ENCODE measurements at places on chromosomes 7 and 10.

- no peak for DNase-seq
These were observed 493.2 kb upstream of the AUTS2 start for GRCh38 chr7:69105092-69105491.

- DNase-seq, result no peak
These were observed 22.6 kb downstream of the HSPB1 start for GRCh38 chr7:76325092-76325491.

DNA sequence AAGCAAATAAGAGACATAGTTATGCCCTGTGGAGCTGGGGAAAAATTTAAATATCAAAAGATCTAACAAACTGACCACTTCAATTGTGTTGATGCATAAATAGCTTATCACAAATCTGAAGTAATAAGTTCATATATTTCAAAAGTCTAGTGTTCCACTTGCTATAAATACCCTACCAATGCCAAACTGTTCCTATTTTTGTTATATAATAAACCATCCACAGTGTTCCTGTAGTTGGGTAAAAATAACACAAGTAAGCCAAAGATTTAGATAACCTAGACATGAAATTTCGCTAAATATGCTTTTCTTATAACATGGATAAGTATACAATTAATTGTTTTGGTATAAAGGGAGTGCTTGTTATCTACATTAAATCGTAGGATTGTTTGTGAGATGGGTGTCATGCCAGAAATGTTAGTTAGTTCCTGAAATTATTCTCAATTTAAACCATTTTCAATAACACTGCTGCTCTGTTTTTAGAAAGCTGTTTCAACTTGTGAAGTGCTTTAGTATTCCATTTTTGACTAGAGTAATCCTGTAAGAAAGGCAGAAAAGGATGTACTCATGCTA, 85.5 kb downstream of the CACNA2D1 start:
- DNase-seq, result no peak

GRCh38 chr7:51290702-51291540, 25.7 kb downstream of the COBL start:
- no peak for DNase-seq

DNA sequence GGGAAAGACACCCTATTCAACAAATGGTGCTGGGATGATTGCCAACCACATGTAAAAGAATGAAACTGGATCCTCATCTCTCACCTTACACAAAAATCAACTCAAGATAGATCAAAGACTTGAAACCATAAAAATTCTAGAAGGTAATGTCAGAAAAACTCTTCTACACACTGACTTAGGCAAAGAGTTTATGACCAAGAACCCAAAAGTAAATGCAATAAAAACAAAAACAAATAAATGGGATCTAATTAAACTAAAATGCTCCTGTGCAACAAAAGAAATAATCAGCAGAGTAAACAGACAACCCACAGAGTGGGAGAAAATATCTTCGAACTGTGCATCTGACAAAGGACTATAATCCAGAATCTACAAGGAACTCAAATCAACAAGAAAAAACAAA, 504.2 kb upstream of the MBL2 start:
- DNase-seq, result no peak

DNA sequence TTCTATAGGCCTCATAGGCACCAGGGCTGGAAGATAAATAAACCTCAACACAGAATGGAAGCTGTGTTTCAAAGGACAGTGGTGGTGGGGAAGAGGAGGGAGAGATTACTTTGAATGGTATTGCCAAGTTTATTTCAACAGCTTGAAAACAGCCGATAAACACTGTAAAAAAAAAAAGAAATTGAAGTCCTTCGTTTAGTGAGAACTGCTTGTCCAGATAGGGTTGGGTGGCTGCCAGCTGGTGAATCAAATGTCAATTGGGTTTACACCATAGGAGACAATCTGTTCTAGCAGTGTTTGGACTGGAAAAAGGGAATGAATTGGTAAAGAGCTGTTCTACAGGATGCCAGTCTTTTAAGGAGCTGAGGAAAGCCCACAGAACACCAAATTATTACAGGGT, 254.8 kb downstream of the PHF14 start:
- DNase-seq, result no peak

DNA sequence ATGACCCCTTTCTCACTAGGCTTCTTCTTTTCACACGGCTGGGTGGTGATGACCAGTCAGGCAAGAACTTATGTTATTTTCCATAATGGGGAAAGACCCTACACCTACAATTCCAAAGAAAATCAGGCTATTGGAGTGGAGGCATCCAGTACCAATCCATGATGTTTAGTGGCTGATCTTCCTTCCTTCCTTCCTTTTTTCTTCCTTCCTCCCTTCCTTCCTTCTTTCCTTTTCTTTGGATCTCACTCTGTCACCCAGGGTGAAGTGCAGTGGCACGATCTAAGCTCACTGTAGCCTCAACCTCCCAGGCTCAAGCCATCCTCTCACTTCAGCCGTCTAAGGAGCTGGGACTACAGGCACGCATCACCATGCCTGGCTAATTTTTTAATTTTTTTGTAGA, 2.5 kb downstream of the RGS10 start:
- no peak for DNase-seq

DNA sequence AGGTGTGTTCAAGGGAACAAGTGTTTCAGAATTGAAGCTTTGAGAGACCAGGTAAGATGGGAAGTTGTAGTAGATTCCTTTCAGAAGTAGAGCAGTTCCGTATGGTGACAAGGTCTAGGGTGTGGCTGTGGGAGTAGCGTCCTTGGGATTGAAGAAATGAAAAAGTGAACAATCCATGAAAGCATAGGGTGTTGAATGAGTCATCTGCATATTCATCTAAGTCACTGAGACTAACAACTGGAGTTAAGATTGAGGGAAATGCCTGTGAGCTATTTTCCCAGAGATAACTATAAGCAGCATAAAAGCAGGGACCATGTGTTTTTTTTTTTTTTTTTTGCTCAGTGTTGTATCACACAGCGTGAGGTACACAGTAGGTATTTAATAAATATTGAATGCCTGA, 134.8 kb downstream of the PHTF2 start:
- no peak for DNase-seq

DNA sequence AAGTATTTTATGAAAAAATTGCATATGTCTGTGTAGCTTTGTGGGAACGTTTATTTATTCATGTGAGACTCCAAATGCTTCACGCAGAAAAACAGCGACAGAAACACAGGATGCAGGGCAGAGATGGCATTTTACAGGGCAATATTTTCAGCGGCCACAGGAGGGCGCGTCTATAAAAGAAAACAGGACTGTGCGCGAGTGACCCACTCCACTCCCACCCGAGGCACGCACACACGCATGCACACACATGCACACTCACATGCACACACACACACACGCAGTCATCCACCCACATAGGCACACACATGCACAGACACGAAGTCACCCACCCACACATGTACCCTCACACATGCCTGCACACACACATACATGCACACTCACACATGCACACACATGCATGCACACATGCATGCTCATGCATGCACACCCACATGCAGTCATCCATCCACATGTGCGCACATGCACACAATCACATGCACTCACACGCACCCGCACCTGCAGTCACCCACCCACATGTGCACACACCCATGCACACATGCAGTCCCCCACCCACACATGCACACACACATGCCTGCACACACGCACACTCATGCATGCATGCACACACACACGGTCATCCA, 96.3 kb downstream of the DNAJB6 start:
- peak; percentile 63 for DNase-seq

GRCh38 chr10:45053569-45054100, 52.9 kb downstream of the ZNF22 start:
- DNase-seq, result no peak

DNA sequence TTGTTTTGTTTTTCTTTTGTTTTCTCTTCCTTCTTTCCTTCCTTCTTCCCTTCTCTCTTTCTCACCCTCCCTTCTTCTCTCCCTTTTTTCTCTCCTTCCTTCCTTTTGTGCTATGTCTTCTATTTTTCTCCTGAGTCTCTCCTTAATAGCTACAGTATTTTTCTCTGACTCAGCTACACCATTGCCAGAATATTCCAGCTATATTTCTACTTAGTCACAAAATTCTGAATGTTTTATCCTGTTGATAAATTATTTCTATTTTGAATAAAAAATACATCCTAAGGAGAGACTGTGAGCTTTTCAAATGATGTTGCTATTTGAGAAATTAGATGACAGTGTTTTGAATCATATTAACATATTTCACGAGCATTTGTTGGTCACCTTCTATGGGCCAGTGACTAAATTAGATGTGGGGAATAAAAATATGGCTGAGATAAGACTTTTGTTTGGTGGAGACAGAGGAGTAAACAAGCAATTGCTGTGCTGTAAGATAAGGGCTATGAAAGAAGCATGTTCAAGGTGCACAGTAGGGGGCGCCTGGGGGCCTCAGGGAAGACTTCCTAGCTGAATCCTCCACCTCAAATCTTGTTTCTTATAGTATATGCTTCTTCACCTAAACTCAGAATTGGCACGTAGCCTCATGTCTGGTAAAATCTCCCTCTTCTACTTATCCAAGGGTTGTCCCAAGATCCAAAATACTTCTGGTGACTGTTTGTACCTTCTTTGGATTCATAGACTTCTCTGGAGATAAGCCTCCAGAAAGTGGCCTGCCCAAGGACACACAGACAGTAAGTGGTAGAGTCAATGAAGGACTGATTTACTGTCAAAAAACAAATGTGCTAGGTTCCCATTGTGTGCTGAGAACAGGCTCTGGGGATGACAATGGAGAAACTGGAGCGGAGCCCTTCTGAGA, 115.5 kb upstream of the CREB5 start:
- peak; percentile 47 for DNase-seq

DNA sequence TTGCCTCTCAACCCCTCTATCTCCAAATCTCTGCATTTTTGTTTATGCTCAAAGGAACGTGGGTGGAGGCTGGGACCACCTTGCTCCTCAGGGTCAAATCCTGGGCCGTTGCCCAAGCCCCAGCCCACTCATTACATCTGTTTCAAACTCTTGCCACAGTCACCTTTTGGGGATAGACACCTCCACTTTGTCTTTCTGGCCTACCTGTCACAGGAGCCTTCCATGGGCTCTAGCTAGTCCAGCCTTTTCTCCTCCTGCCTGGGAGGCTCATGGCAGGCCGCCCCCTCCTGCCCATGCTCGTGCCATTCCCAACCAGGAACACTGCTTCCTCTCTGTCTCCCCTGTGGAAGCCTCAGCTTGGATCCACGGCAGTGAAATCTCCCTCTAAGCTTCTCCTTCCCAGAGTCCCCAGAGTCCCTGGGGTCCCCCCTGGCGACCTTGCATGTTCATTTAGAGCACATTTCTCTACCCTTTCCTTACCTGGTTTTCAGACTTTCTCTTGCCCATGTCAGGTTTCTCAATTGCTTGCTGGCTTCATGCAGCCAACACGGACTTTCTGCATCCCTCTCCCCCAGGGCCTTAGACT, 2.5 kb upstream of the ADAMTS14 start:
- DNase-seq, result no peak

DNA sequence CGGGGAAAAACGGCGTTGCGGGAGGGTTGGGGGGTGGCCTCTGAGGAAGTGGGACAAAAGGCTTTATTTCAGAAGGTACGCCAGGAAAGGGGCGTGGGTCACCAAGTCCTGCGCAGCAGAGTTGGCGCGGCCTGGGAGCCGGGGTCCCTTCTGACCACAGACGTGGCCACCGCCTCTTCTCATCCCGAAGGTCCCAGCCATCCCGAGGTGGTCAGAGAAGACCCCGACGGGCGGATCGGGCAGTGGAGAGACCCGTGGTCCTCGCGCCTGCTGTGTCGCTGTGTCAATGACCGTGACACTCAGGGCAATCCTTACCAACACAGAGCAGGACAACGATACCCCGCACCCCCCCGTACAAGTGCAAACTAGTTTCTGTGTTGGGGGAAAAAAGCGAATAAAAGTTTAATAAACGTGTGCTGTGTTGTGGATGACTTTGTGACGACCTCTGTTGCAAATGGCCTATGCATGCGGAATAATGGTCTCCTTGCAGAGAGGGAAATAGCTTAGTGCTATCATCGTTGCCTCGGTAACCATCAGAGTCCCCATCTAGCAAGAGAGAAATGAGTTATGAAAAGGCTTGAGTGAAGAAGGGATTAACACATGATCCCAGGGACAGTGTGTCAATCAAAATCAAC, 19.4 kb upstream of the GATA3 start:
- no peak for DNase-seq

DNA sequence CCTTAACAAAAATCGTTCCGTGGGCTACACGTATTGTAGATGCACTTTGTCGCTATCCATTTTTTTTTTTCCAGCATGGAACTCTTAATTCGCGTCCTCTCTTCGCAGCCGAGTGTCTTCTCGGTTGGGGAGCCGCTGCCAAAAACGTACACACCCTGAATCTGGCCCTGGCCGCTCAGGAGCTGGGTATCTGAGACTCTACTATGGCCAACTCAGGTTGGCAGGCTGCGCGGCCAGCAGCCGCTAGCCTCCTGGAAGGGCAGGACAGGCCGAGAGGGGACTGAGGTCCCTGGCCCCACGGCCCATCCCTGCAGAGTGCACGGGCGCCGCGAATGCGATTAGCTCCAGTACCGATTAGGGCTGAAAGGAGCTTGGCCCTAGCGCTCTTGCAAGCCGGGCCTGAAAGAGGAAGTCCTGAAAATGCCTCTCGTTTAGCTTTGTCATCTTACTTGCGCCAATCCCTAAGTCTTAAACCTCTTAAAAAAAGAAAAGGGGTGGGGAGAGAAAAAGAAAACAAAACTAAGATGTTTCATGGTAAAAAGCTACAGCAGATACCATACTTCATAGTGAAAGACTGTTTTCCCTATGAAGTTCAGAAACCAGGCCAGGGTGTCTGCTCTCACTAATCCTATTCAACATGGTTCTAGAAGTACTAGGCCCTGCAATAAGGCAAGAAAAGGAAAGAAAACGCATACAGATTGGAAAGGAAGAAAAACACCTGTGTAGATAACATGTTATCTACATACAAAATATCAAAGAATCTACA, 113.2 kb upstream of the RHEB start:
- DNase-seq, result no peak

DNA sequence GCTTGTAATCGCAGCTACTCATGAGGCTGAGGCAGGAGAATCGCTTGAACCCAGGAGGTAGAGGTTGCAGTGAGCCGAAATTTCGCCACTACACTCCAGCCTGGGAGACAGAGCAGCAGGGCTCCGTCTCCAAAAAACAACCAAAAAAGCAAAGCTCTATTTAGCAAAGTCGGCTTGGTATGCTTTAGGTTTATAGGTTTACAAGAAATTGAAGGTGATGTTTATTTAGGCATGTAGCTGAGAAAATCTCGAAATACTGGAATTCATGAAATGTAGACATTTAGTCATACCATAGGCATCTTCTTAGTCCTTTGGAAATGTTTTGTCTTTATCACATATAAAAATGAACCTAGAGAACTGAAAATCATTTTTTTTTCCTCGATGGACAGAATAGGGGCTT, 453.8 kb upstream of the ANKRD30A start:
- no peak for DNase-seq

DNA sequence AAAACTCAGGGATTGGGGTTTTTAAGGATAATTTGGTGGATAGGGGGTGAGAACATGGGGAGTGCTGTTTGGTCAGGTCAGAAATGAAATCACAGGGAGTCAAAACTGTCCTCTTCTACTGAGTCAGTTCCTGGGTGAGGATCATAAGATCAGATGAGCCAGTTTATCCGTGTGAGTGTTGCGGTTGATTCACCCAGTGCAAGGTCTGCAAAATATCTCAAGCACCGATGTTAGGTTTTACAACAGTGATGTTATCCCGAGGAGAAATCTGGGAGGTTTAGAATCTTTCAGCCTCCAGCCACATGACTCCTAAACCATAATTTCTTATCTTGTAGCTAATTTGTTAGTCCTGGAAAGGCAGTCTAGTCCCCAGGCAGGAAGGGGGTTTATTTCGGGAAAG, 31.7 kb upstream of the AGR2 start:
- DNase-seq, result no peak
